ENCODE measurements at places on chromosomes 16 and 17. TPM values are rescaled to one million over a fixed set of nuclear protein-coding genes. Genes with fewer than 3 reads are reported as not detected.

- no peak for DNase-seq
These were observed 179.1 kb downstream of the SHISA9 start for GRCh38 chr16:13080531-13080930.

GRCh38 chr17:57523926-57524632, 221.0 kb downstream of the CCDC182 start:
- peak; percentile 61 for DNase-seq

Gene KRT9
- total RNA-seq = not detected

Gene WFDC1
- total RNA-seq = 63.5 TPM

GRCh38 chr17:81365148-81365600, 30.1 kb upstream of the BAHCC1 start:
- DNase-seq = peak; percentile 73

GRCh38 chr16:4795181-4795827, at the start of gene SMIM22:
Gene SMIM22 (plus strand): TSS chr16:4795369. CDS start chr16:4795735, 366 bp downstream.
- DNase-seq = peak; percentile 72

DNA sequence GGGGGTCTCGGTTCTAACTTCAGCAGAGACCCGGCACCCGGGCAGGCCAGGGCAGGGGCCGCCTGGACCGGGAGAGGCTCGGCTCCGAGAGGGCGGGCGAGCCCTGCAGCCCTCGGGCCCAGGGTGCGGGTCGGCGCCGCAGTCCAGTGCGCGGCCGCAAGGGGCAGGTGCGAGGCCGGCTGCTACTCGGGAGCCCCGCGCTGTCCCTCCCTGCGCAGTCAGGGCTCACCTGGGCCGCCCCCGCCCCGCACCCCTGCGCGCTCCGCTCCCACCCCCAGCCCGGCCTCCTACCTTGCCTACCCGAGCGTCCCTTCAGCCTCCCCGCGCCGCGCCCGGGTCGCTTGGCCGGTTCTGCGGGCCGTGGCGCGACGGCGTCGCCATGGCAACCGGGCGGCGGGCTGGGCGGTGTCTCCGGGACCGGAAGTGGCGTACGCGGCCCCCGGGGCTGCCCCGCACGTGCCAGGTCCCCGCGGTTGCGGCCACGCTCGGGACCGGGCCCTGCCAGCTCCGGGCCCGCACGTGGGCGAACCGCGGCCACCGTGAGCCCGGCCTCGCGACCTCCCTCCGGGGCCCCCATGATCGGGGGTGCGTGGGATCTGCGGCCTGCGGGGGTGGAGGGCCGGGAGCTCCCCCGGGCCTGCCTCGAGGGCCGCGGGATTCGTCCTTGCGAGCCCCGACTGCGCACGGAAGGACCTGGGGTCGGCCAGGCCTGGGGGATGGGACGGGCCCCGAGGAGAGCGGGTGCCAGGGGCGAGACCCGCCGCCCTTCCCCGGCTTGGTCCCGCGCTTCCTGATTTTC, at the start of gene CYB561:
Gene CYB561 (minus strand): TSS at position 353 of the 799 bp plus-strand sequence. CDS start 8,759 bp downstream, outside the sequence.
- DNase-seq = peak; percentile 87

- DNase-seq = no peak
These were observed 79.5 kb downstream of the PMP22 start for GRCh38 chr17:15185625-15185991.

- DNase-seq = no peak
These were observed 204.7 kb downstream of the HS3ST4 start for GRCh38 chr16:25896411-25896810.

All from ureter (tissue), 1 donor.